ENCODE measurements at places on chromosomes 7 and 10. TPM values are rescaled to one million over a fixed set of nuclear protein-coding genes. Genes with fewer than 3 reads are reported as not detected.

The CTNNA3 gene
- not detected for total RNA-seq

The CPN1 gene
- not detected for total RNA-seq

The SCART1 gene
- 2.1 TPM for total RNA-seq

The CAV2 gene
- total RNA-seq = 39.8 TPM

The FBXL13 gene
- 0.93 TPM for total RNA-seq

The CDHR3 gene
- 2.0 TPM for total RNA-seq

The TET1 gene
- total RNA-seq = 5.4 TPM

The APBB1IP gene
- total RNA-seq = 0.51 TPM

The PGAM2 gene
- 0.26 TPM for total RNA-seq

The LRMDA gene
- 0.12 TPM for total RNA-seq

The C7orf57 gene
- not detected for total RNA-seq

The AGR2 gene
- not detected for total RNA-seq

The NEBL gene
- total RNA-seq = 14.7 TPM

Data from pericardium fibroblast (primary cell).